ENCODE measurements at places on chromosomes 6 and 20.

- DNase-seq: no peak
Measured at GRCh38 chr20:4007383-4008025, 7.9 kb downstream of the RNF24 start.

GRCh38 chr20:3854462-3854871, 7.8 kb downstream of the MAVS start:
- DNase-seq: no peak

DNA sequence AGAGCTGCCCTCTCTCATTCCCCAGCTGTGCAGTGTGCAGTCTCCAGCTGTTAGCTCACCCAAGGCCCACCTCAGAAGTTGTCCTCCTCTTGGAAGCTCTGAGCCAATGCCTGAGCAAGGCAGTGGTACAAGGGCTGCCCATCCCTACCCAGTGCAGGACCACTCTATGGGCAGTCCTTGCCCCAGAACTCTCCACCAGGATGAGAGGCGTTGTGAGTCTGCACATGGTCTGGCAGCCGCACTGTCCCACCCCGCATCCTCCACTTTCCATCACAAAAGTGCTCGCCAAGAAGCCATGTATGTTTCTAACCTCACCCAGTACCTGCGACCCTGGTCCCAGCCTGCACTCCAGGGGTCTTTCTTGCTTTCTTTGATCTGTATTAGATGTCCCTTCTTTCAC, 175.1 kb upstream of the PMEPA1 start:
- no peak for DNase-seq

DNA sequence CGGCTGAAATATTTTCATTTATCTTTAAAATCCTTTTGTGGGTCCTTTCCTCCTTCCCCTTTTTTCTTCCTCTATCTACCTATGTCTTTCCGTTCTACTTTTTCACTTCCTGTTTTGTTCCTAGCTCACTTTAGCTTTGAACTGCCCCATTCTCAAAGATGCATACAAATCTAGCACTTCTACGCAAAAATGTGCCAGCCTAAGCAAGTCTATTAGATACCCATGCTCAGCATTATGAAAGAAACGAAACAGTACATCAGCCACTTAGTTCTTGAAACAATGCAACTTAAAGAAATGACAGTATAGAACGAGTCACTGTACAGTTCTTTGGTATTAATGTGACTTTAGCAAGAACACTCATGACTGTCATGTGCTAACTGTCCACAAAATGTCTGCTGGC, 47.3 kb upstream of the MARCKS start:
- no peak for DNase-seq

DNA sequence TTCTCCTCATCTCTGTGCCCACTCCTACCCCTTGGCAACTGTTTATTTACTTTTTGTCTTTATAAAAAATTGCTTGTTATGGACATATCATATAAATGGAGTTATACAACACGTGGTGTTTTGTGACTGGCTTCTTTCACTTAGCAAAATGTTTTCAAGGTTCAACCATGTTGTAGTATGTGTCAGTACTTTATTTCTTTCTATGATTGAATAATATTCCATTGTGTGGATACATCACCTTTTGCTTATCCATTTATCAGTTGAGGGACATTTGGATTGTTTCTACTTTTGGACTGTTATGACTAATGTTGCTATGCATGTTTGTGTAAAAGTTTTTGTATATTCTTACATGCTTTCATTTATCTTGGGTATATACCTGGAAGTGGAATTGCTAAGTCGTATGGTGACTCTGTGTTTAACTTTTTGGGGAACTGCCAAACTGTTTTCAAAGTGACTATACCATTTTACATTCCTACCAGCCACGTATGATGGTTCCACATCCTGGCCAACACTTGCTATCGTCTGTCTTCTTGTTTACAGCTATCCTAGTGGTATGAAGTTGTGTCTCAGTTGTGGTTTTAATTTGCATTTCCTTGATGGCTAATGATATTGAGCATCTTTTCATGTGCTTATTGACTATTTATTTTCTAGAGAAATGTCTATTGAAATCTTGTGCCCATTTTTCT, 84.4 kb downstream of the SLX4IP start:
- DNase-seq: no peak

DNA sequence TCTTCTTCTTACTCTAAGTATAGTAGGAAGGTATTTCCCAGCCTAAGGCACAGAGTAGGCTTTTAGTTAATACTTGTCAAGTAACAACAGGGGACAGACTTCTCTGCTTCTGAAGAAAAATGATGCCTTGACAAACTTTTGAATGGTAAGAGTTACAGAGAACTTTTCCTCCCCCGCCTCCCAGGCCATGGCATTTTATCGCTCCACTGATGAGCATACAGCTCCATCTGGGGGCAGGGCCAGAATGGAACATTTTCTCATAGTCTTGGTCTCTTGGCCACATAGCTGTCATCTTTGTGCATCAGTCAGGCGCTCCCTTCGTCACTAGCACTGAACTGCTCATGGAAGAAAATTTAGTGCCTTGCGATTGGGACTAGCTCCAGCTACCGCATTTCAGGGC, 1066.8 kb upstream of the CITED2 start:
- DNase-seq: no peak

- DNase-seq: no peak
Measured at GRCh38 chr20:24630486-24631172, 161.2 kb downstream of the SYNDIG1 start.

- no peak for DNase-seq
Measured at GRCh38 chr6:113635222-113635986, 221.7 kb upstream of the MARCKS start.
